ENCODE measurements at places on chromosomes 16 and 17. TPM values are rescaled to one million over a fixed set of nuclear protein-coding genes. Genes with fewer than 3 reads are reported as not detected.

The AP1G1 gene
- total RNA-seq: 104 TPM

The LRRC45 gene
- 46.0 TPM for total RNA-seq

The FMNL1 gene
- total RNA-seq: 387 TPM

The ACAP1 gene
- total RNA-seq: 590 TPM

The CDH1 gene
- 0.73 TPM for total RNA-seq

The PLK1 gene
- total RNA-seq: 88.1 TPM

The KDM8 gene
- total RNA-seq: 14.2 TPM

The DRC7 gene
- not detected for total RNA-seq

The CES5A gene
- total RNA-seq: not detected
